ENCODE measurements at places on chromosomes 12 and 14. TPM values are rescaled to one million over a fixed set of nuclear protein-coding genes. Genes with fewer than 3 reads are reported as not detected.

MTHFD1 gene
- 52.0 TPM for polyA plus RNA-seq

GRCh38 chr14:90405101-90405500 lies 8.3 kb downstream of the CALM1 start:
- no peak for DNase-seq

DNA sequence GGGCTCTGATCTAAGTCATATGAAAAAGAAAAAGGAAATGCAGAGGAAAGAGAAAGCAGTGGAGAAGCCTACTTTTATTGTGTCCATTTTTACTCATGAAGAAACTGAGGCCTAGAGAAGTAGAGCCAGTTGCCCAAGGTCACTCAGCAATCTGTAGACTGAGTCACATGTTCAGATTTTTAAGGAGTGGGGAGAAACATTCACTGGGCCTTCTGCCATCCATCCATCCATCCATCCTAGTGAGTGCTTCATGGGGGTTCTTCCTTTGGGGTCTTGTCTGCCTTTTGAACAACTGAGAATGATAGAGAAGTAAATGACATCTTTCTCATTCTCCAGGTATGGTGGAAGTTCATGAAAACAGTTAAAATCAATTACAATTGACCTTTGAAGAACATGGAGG lies 233.6 kb upstream of the SRRM4 start:
- DNase-seq: no peak

HOXC6 gene
- not detected for polyA plus RNA-seq

NANOG gene
- not detected for polyA plus RNA-seq

DNA sequence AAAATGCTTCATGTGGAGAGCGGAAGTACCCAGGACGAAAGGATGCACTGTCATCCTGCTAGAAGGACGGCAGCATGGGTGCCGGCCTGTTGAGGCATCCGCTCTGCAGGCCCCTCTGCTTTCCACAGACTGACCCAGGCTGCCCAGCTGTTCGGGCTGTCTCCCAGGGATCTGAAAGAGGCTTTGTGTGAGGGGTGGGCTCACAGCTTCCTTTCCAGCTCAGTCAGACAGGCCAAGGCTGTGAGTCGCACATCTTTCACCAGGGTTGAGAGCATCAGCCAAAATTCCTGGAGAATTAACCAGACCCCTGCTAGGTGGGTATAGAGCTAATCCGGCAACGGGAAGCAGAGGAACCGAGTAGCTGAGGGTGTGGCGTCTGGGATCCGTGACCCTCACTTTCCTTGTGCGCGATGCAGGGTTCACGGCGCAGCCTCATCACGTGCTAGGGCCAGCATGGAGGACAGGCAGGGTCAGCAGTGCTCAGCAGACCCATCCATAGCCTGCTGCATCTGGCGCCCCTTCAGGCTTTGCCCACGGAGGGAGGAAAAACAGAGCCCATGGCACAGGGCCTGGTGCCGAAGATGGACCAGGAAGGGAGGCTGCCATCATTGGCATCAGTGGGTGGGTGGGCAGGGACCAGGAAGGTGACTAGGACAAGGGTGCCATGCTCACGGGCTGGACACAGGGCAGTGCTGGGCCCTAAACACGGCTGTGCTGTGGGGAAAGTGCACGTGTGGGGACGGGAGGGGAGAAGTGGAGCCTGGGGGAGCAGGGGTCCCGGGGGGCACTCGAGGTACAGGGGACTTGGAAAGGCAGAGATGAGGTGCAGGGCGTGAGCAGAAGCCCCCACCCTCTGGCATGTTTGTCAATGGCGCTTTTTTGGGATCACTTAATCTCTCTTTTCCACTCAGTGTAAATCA lies 9.2 kb upstream of the SIVA1 start:
- DNase-seq: no peak

DNA sequence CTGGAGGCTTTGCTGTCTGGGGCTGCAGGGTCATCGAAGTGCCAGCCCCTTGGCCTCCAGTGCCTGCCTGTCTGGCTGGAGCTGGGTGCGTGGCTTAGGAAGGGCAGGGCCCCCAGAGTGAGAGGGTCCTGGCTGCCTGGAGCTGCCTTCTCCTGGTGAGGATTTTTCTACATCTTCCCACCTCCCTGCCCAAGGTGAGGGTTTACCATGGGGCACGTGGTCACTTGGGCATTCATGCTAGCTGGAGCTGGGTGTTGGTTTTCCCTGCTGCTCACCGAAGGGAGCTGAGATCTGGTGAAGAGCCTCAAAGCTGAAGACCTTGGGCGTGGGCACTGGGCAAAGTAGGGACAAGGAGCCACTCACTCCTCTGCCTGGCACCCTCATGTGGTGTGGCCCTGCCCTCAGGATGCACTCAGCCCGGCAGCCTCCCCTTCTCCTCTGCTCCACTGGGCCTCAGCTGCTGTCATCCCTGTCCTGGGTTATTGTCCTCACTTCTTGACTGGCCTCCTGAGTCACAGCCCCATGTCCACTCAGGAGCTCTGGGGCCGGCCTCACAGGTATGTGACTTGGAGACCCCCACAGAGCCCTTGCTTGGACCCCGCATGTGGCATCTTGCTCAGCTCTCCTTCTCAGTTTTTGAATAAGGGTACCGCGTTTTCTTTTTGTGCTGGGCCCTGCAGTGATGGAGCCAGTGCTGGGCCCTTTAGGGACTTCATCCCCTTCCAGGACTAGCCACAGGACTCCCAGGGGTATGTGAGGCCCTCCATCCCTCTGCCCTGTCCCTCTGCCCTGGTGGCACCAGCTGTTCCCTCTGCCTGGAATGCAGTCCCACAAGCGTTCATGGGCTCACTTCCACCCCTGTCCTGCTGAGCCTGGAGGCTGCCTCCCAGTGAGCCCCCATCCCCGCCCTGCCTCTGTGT lies 1.6 kb downstream of the CEP170B start:
- no peak for DNase-seq

- no peak for DNase-seq
These were observed 230.1 kb downstream of the ANO6 start for GRCh38 chr12:45446013-45446412.

DNA sequence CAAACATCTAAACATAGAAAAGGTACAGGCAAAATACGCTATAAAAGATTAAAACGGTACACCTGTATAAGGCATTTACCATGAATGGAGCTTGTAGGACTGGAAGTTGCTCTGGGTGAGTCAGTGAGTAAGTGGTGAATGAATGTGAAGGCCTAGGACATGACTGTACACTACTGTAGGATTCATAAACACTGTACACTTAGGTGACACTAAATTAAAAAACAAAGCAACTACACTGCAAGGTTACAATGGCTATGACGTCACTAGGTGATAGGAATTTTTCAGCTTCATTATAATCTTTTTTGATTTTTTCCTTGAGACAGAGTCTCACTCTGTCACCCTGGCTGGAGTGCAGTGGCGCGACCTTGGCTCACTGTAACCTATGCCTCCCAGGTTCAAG lies 269.2 kb downstream of the KSR2 start:
- DNase-seq: no peak

DNA sequence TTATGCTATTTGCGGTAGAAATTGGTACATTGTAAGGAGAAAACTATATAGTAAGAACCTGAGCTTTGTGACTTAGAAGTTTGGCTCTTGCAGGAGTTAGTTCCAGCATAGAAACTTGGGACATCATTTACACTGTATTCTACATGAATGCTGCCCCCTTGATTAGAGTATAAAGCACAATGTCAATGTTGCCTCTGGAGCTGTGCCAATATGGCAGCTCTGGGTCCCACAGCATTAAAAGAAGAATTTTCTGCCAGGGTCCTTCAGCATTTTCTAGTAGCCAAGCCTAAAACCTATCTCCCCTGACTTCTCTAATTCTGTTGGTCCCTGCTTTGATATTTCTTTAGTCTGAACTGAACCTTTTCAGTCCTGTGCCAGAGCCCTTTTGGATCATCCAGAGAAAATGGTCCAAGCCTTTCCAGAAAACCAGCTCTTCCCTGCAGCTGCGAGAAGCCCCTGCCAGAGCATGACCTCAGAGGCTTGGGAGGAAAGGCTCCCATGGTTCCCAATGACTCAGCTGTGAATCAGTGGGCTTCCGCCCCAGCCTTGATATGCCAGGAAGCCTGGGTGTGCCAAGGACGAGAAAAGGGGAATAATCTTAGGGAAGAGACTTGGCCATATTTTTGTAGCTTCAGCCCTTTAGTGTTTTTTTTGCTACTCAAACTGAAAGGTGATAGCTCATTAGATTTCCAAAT lies 43.2 kb downstream of the PLEKHG7 start:
- no peak for DNase-seq

DNA sequence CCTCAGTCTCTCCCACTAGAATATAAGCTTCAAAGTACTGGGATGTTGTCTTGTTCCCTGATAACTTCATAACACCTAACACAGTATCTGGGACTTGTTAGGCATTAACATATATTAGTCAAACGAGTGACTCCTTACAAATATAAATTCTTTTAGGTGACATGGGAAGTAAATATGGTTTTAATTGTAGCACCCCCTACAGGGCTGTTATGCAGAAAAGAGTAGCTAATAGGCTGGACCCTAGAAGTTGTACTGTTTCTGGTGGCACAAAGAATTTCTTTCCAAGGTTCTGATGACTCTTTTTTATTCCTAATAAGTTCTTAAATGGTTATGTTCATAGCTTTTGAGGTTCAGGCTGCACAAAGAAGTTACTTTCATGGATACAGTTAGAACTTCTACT lies 29.8 kb downstream of the GPATCH2L start:
- DNase-seq: no peak

DNA sequence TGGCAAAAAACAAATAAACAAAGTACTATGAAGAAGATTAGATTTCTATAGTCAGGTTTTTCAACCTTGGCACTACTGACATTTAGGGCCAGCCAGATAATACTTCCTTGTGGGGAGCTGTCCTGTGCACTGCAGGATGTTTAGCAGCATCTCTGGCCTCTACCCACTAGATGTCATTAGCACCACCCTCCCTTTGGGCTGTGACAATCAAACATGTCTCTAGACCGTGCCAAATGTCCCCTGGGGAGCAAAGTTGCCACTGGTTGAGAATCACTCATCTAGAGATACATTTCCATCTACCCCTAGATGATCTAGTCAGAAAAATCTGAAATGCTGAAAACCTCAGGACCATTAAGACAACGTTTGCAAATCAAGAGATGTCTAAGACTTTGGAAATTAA lies 29.9 kb downstream of the SRRM4 start:
- DNase-seq: no peak

DNA sequence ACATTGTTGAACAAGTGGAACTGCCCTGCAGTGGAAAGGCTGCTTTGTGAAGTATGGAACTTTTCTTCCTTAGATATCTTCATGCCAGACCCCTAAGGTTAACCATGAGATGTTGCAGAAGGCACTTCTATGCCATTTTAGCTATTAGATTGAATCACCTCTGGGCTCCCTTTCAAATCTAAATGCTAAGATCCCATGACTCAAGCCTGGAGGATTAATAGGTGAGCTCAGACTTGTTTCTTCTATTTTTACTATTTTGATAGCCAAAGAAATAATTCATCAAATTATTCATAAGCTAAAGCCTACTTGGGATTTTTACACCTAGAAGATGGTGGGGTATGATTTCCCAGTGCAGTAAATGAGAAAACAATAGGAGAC lies 64.3 kb downstream of the DAD1 start:
- DNase-seq: no peak

TMEM63C gene
- polyA plus RNA-seq: not detected

DNA sequence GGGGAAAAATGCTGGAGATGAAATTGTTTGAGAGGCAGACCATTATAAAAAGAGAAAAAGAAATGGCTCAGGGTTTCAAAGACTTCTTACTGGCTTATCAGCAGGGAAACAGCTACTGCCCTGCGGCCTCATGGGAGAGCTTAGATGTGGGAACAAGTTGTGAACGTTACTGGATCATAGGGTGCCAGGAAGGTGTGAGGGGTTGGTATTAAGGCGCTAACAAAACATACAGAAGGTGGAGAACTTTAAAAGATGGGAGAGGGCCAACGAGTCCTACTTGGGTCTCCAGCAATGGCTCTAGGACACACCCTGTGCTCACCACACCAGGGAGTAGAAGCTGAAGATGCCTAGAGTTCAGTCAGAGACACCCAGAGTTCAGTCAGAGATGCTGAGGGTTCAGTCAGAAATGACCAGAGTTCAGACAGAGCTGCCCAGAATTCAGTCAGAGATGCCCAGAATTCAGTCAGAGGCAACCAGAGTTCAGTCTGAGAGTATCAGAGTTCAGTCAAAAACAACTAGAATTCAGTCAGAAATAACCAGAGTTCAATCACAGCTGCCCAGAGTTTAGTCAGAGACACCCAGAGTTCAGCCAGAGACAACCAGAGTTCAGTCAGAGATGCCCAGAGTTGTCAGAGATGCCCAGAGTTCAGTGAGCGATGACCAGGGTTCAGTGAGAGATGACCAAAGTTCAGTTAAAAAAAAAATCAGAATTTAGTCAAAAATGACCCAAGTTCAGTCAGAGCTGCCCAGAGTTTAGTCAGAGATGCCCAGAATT lies 1103.6 kb downstream of the BCL11B start:
- no peak for DNase-seq

GRCh38 chr14:64709126-64709525 lies 4.9 kb downstream of the PLEKHG3 start:
- DNase-seq: no peak

GRCh38 chr12:131211340-131211938 lies 257.7 kb downstream of the ADGRD1 start:
- no peak for DNase-seq

DNA sequence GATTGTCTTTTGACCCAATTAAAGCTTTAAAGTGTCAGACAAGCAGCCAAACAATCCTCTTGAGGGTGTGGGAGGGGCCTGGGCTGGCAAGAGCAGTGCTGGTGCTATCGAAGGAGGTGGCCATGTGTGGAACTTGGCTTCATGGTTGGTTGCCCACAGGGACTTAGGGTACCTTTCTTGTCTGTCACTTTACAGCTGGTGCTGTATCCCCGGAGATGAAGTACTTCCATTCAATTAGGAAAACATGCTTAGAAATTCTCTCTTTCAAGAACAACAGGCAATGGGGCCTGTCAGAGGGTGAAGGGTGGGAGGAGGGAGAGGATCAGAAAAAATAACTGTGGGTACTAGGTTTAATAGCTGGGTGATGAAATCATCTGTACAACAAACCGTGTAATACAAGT lies 86.5 kb downstream of the DAAM1 start:
- DNase-seq: no peak

MIP gene
- polyA plus RNA-seq: not detected

PRB2 gene
- polyA plus RNA-seq: not detected

ZFYVE26 gene
- polyA plus RNA-seq: 3.1 TPM

SLC41A2 gene
- 1.6 TPM for polyA plus RNA-seq

DNA sequence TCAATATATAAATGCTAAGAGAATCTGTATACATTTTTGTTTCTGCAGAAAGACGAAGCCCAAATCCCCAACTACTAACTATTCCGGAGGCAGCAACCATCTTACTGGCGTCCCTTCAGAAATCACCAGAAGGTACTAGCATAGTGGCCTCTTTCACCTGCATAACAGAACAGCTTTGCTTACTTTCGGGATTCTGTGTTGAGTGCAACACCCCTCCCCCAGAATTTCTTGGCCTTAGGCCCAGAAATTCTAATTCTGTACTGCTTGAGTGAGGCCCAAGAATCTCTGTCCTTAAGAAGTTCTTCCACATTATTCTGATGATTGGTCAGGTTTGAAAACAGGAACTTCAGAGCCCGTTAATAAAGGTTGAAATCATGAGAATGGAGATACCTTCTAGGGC lies 2.9 kb downstream of the SPX start:
- no peak for DNase-seq

ST8SIA1 gene
- not detected for polyA plus RNA-seq

- no peak for DNase-seq
These were observed 4.0 kb downstream of the MAPKAPK5 start for GRCh38 chr12:111846016-111846415.

GRCh38 chr14:20846560-20846959 lies 43.9 kb upstream of the RNASE1 start:
- DNase-seq: no peak

Measured in naive B cell (primary cell).